ENCODE measurements at places on chromosomes 2 and 18.
A peak's percentile ranks its signal among the peaks of the same experiment; 100 is the strongest.

- DNase-seq = no peak
These were observed 155.6 kb upstream of the PIEZO2 start for GRCh38 chr18:11304928-11305327.

- DNase-seq = no peak
These were observed 879.2 kb upstream of the ZEB2 start for GRCh38 chr2:145399131-145399530.

DNA sequence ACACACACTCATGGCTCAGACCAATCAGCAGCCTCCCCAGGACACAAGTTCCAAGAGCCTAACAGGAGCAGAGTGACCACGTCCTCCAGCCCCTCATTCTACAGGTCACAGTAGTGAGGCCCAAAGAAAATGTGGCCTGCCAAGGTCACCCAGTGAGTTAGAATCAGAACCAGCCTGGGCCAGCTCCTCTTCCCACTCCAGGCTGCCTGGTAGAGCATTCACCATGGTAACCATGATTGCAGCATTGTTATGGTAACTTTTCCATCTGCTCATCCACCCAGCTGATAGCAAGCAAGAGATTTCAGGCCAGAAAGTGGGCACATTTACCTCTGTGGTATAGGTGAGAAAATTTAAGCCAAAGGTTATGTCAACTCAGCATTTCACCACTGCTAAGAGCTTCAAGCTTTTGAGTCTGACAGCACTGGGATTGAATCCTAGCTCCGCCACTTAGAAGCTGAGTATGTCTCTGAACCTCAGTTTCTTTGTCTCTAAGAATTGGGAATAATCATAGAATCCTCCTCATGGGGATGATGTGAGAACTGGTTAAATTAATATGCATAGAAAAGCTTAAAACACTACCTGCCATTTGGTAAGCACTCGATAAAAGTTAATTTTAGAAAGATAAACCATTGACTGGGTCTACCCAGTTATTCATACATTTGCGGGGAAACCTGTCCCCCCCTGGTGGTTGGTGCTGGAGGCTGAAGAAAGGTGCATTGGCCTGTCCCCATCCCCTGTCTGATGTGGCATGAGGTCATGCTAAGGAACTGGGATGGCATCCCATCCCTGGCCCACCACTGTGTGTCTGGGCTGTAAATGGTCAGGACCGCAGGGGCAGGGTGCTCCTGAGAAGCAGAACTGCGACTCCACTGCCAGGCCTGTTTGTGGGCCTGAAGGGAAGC lies 181.5 kb downstream of the KLHL29 start:
- no peak for DNase-seq

GRCh38 chr2:148860037-148860436 lies 15.0 kb upstream of the KIF5C start:
- DNase-seq = no peak

- peak; percentile 85 for DNase-seq
These were observed 10.5 kb downstream of the CROCC2 start for GRCh38 chr2:240916571-240917008.

All from left cardiac atrium (tissue), 4 donors.